Stimulated activated CD4-positive, alpha-beta T cell treated with anti-CD3 and anti-CD28 coated beads, Interleukin-12 subunit alpha, Interleukin-12 subunit beta, amount 100 ng/mL, for 24 hours (primary cell): ENCODE measurements at places on chromosomes 13 and 19.

- no peak for DNase-seq
These were observed 16.0 kb upstream of the MRI1 start for GRCh38 chr19:13748169-13748828.

DNA sequence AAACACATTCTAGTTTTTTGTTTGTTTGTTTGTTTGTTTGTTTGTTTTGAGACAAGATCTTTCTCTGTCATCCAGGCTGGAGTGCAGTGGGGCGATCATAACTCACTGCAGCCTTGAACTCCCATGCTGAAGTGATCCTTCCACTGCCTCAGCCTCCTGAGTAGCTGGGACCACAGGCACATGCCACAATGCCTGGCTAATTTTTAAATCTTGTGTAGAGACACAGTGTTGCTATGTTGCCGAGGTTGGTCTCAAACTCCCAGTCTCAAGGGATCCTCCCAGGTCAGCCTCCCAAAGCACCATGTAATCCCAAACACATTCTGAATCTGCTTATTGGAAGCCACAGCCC is 15.8 kb downstream of the PLA2G4C start:
- DNase-seq: no peak

- no peak for DNase-seq
These were observed 52.8 kb downstream of the COL4A2 start for GRCh38 chr13:110359840-110360301.

GRCh38 chr13:36986462-36987240 is 12.5 kb downstream of the ALG5 start:
- DNase-seq: no peak

GRCh38 chr13:33676045-33676989 is 141.6 kb upstream of the RFC3 start:
- DNase-seq: no peak

DNA sequence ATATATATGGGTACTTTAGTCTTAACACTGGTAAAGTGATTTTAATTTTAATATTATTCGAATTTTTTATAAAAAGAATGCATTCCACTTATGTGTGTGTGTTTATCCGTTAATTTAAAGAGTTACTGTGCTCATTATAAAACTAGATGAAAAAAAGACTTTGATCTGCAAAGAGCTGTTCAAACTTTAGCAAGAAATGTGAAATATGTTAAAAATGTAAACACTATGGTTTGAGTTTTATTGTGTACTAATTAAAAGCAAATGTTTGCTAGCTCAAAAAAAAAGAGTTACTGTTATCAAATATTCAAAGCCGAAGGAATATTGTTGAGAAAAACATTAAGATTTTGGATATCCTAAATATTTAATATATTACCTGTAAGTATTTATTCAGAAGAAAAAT is 34.5 kb downstream of the UFM1 start:
- no peak for DNase-seq

DNA sequence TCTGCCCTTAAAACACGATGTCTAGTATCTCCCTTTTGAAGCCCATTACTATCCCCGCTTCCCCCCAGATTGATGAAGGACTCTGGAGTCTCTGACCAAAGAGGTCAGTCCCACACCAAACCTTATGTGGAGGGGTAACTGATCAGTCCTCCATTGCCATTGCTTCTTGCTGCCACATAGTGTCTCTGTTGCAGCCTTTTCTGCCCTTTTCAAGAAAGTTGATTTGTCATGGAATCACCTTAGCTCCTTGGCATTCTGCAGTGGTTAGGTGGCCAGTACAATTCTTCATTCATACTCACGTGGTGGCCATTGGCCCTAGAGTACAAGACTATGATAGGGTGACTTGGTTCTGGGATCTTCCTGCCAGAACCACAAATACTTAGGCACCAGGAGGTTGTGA is 8.4 kb upstream of the HTR2A start:
- DNase-seq: no peak

GRCh38 chr13:49812812-49813211 is 20.3 kb upstream of the KPNA3 start:
- DNase-seq: no peak

GRCh38 chr13:87674247-87674738 is 3.1 kb downstream of the SLITRK5 start:
- DNase-seq: no peak

DNA sequence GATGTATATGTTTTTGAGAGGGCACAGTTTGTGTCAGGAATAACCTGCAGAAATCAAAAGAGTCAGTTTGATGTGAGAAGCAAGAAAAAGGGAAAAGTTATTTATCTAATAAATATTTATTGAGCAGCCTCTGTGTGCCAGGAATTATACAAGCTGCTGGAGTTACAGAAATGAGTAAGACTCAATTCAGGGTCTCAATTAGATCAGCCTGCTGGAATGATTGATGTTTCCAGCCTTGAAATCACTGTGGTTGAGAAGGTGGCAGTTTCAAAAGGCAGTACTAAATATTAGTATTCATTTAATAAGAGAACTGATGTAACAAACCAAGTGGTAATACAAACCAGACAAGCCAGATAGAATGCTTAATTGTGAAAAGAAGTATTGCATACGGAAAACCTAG is 782.4 kb upstream of the GPC6 start:
- DNase-seq: no peak

DNA sequence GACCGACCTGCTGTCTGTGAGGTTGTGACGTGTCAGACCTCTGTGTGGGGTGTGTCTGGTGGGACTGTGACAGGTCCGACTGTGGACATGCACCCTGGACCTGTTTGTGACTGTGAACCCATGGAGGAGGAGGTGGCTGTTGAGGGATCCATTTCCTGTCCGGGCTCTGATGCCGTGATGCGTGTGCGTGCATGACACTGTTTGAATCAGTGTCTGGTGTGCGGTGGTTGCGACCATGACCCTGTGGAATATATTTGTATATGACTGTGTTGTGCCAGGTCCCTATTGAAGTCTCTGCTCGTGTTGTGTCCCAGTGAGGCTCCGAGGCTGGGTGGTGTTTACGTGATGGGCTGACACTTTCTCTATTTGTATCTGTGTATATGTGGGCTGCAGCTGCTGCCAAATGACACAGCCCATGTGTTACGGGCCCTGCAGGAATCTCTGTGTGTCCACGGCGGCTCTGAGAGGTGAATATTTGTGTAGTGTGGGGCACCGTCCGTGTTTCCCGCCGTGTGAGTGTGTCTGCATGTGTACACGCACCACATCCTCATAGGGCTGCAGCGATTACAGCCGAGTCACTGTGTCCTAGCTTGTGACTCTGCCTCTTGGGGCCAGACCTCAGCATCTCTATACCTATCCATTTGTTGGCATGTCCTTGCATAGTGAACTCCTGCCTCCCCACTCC is 18.3 kb downstream of the CCDC97 start:
- peak; percentile 36 for DNase-seq

DNA sequence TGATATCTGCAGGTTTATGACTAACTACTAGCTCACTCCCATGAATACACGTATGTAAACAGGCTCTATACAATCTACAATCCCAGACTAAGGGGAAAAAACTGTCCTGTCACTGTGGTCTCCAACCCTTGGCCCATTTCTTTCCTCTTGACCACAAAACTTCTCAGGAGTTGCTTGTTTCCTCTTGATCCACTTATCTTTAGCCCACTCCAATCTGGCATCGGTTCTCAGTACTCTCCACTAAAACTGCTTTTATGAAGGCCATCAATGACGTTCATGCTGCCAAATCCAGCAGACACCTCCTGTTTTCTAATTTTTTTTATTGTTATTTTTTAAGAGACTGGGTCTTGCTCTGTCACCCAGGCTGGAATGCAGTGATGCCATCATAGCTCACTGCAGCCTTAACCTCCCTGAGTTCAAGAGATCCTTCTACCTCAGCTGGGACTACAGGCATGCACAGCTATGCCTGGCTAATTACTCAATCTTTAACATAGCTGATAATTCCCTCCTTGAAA is 31.9 kb upstream of the USPL1 start:
- no peak for DNase-seq

- no peak for DNase-seq
These were observed 4.2 kb downstream of the MPND start for GRCh38 chr19:4347521-4347920.

DNA sequence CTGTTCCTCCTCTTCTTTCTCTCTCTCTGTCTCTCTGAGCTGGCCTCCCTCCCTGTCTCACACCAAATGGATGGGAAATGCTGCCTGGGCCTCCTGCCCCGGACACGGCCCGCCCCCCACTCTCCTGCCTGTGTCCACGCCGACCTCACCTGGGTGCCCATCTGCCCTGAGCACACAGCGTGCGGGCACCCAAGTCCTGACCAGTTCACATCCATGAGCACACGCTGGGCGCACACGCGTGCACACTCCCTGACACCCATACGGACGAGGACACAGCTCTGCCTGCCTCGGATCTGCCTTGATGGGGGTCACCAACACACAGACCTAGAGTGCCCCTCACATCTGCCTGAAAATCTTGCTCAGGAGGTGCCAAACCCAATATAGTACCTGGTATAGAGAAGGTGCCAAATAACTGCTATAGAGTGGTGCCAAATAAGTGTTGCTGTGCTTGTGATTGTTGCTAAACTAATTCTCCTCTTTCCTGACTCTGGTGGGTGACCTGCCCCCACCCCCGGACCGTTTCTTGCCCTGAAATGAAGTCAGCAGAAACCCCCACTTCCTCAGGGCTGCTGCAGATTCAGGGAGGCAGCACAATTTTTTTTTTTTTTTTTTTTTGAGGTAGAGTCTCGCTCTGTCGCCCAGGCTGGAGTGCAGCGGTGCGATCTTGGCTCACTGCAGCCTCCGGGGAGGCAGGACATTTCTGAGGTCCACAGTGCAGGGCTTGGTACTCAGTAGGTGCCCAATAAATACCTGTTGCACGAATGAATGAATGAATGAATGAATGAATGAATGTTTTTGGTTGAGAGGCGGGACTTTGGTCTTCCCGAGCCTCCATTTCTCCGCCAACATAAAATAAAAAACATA is 4.6 kb downstream of the NFIC start:
- DNase-seq: no peak

DNA sequence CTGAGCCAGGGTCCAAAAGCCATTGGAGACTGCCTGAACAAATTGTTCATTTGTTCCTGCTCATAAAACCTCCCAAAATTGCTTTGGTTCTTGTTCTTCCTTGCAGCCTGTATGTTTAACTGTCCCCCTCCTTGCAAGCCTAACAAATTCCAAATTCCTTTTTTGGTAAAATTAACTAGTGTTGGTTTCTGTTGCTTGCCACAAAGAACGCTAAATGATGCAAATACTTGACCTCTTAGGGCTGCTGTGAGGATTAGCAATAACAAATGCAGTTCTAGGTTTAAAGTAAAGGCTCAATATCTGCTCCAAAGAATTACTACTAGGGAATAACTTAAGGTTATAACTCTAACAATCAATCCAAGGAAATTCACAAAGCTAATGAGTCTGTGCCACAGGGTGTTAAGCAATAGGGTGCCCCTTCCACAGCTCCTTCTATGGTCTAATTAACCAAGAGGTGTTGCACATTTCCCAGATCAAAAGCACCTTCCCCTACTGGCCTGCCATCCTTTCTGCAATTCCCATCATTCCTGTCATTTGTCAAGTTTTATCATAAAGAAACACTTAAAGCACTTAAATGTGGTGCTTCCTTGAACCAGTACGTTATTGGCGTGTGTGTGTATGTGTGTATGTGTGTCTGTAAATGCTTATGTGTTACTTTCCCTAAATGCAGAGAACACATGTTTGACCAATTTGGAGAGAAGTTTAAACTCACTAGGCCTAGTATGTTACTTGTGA is 110.2 kb downstream of the RAP2A start:
- no peak for DNase-seq

GRCh38 chr13:93740334-93740733 is 513.7 kb downstream of the GPC6 start:
- DNase-seq: no peak

- no peak for DNase-seq
These were observed 640.9 kb upstream of the MIR17HG start for GRCh38 chr13:90706631-90707030.

GRCh38 chr19:3857449-3858003 is 11.3 kb downstream of the ZFR2 start:
- no peak for DNase-seq
